ENCODE measurements at places on chromosomes 6 and 20. TPM values are rescaled to one million over a fixed set of nuclear protein-coding genes. Genes with fewer than 3 reads are reported as not detected.

Gene FKBP5
- total RNA-seq, result 1.9 TPM

GRCh38 chr6:165448210-165448609 is 138.8 kb upstream of the C6orf118 start:
- DNase-seq, result no peak

Gene BMP5
- total RNA-seq, result not detected

Gene ZSCAN23
- total RNA-seq, result 0.51 TPM

- no peak for DNase-seq
These were observed 217.9 kb upstream of the SGK1 start for GRCh38 chr6:134535831-134536230.

DNA sequence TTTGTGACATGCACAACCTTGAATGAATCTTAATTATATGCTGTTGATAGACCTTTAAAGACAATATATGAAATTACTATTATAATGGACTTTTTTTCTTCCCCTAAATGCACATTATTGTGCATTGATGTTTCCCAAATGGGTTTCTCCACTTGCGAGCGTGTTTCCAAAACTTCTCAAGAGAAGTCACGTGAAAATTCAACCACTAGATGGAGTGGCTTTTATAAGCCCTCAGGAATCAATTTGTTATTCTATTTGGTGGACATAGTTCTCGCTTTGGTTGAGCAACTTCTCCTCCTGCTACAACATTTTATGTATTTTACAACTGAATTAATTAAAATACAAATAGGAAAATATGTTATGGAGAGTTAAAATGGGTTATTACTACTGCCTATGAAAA is 9.0 kb downstream of the CNR1 start:
- DNase-seq, result no peak

DNA sequence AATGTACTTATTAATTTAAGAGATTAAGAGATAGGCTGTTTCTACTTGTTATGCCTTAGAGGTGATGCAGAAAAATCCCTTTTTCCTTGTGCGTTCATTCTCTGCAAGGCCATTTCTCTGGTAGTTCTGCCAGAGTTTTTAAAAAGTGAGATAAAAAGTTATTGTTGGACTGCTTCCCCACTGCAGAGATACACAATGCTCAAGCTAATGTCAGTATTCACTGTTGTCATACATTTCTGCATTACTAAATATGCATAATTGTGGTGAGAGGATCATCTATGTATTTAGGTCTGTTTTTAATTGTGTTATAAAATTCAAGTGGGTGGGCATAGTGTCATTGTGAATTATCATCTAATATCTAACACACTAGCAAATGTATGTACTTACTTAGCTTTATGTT is 600.4 kb downstream of the HTR1B start:
- no peak for DNase-seq

Measured in GM23248 (cell line).